CD4-positive, alpha-beta T cell treated with Interleukin-17A for 4 hours (primary cell): ENCODE measurements at places on chromosomes 1 and 21.

GRCh38 chr1:75985827-75986226 is 53.6 kb upstream of the ASB17 start:
- DNase-seq: no peak

DNA sequence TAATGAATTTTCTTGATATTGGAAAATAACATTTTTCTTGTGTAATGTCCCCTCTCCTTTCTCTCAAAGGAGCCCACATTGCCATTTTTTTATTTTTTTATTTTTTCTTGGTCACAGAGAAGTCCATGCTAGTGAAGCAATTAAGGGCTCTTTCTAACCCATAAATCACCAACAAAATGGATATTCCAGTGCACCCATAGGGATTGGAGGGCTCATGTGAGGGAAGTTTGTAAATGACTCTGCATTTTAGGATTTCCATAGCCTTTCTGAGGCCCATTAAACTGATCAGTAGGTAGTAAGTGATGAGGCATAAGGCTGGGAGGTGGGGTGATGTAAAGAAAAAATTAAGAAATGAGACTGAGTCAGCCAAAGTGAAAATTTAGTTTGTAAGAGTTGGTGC is 55.9 kb upstream of the JAK1 start:
- DNase-seq: no peak

GRCh38 chr1:147247656-147248238 is 5.3 kb downstream of the CHD1L start:
- DNase-seq: no peak

DNA sequence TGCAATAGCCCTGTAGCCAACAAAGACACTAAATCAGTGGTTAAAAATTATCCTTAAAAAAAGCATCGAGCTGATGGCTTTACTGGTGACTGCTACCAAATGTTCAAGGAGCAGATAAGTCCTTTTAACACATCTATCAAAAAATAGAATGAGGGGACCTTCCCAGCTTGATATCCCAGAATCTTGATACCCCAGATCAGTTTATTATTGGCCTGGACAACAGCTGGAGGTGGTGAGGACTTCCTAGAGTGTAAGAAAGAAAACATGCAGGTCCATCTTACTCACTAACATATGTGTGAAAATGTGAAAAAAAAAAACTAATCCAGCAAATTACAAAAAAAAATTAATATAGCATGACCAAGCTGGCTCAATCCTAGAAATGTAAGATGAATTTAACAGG is 21.3 kb downstream of the CHIT1 start:
- DNase-seq: no peak

DNA sequence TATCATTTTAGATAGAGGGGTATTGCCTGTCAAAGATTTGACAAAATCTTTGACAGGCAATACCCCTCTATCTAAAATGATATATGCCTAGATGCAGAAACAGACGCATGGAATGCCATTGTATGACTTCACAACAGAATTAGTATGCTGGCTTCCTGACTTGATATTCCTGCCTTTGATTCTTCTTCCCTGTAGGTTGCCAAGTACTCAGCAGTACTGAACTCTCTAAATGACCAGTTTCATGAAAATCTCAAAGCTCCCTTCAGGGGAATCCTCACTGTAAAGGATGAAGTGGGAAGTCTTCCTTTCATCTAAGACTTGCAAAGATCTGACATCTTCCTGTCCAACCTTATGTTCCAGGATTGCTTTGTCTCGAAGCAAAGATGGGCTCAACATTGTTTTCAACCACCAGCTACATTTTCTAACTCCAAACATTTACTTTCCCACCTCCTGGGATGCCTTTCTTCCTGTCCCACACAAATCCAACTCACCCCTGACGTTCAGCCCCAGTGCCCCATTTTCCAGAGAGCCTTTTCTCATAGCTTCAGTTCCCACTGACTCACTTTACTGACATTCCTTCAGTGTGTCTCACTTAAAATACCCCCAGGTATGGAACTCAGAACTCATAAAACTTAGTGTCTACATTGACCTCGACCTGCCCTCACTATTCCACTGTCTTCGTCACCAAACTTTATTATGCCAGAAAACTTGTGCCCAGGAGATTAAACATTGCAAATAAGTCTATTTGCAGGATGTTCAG is 67.3 kb upstream of the KCNJ6 start:
- DNase-seq: no peak

DNA sequence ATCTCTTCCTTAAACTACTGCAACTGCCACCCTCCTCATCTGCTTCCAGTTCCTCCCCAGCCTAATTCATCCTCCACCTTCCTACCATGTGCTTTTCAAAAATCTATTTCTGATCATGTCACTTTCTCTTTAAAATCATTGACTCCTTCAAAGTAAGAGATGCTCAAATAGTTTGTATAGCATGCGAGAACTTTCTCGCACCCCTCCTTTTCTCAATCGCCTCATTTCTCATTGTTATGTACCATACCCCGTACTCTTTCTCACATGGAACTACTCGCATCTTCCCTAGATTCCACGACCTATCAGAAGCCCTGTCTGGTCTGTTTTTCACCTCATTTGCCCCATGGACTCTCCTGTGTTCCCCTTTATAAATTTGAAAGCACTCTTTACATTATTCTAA is 238.2 kb downstream of the NRIP1 start:
- DNase-seq: no peak

DNA sequence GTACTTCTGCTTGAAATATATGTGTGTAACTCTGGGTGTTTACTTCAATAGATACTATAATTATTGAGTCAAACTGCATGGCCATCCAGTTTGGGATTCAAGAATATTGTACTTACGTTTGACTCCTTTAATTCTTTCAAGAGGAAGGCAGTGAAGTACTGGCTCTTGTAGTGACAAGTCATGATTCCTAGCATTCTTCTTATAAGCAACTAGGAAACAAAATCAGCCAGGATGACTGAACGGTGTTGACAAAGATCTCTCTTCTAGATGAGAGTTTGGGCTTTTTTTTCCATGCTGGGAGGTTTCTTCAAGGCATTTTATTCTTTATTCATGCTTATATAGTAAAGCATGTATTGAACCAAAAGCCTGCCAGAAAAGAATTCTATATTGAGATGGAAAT is 58.3 kb downstream of the CLEC20A start:
- no peak for DNase-seq

DNA sequence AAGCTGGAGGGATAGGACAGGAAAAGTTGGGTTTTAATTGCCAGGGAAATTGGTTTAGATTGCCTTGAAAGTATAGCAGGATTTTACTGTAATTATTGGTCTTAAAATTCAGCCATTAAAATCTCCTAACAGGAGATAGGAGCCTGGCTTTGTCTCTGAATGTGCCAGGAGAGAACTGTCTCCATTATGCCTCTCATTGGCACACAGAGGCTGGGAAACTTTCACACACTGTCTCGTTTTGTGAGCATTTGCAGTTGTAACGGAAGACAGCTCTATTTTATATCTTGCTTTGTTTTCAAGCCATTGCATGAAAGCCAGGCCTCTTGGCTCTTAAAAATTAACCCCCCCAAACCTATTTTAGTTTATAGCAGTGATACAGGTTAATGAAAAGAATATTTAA is 12.5 kb downstream of the DNAJC6 start:
- DNase-seq: no peak

- DNase-seq: no peak
Observed at GRCh38 chr1:64963466-64963865, 2.9 kb downstream of the JAK1 start.

GRCh38 chr1:200035397-200035955 is 8.0 kb downstream of the NR5A2 start:
- no peak for DNase-seq

GRCh38 chr1:163914785-163915413 is 593.1 kb downstream of the NUF2 start:
- no peak for DNase-seq

GRCh38 chr1:224510880-224511645 is 76.5 kb upstream of the WDR26 start:
- no peak for DNase-seq

GRCh38 chr1:225987491-225988316 is 11.4 kb downstream of the SDE2 start:
- no peak for DNase-seq

DNA sequence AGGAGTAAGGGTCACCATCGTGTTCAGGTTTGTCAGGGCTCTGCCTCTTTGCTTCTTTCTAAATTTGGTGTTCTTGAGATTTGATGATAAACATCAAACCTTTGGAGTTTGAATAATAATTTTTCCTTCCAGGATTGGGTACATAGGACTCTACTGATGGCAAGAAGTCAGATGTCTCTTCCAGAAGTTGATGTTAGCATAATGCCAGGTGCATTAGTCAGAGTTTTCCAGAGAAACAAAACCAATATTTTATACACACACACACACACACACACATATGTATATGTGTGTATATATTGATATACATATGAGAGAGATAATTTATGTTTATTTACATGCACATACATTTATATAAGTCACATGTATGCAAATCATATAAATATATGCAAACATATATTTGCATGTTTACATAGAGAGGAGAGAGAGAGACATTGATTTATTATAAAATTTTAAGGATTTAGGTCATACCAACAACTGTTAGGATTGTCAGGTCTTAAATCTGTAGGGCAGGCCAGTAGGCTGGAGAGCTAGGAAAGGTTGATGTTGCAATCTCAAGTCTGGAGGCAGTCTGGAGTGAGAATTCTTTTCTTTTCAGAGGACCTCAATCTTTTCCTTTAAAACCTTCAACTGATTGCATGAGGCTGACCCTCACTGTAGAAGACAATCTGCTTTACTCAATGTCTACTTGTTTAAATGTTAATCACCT is 199.2 kb downstream of the HLX start:
- no peak for DNase-seq

DNA sequence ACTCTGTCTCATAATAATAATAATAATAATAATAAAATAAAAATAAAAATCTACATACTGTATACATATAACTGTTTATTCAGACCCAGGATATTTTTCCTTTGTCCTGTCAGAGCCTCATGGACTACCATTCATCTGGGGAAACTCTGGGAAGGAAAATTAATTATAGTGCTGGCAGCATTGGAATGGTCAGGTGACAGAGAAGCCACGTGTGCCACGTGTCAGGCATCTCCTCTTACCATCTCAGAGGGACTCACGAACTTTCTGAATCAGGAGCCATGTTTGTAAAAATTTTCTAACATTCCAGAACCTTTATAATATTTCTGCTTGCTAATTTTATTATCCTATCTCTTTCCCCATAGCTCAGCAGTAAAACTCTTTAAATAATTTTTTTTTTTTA is 97.8 kb upstream of the HNRNPU start:
- DNase-seq: no peak

DNA sequence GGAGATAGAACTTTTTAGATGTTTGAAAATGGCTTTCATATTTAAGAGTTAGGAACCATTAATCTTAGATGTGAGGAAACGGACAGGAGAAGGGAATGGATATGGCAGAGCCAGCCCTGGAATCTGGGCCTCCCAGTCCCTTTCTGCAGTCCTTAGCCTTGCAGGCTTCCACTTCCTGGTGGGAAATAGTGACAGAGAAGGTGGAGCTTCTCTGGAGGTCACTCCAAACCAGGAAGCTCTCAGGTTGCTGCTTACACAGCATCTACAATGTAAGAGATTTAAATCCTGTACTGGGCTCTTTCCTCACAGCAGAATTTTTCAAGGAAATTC is 2.5 kb downstream of the S100A11 start:
- DNase-seq: no peak

GRCh38 chr1:209341673-209342420 is 241.7 kb upstream of the CAMK1G start:
- DNase-seq: no peak

GRCh38 chr1:84603941-84604830 is 29.9 kb upstream of the CTBS start:
- DNase-seq: no peak

DNA sequence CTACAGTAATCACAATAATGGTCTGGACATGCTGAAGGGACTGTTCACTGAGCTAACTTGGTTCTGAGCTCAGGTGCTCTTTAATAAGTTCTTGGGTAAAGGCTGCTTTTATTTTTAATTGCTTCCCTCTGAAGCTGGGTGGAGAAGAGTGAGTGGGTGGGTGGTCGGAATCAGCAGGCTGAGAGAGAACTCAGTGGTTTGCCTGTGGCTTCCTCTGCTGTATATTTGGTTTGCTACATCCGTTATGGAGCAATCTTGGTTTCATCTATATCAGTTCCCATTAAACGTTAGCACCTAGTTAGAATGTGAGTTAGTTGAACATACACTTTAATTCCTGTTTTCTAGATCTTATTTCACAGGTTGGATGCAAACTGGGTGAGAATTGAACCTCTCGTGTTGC is 23.3 kb downstream of the CNIH4 start:
- DNase-seq: peak; percentile 58

GRCh38 chr21:26553898-26554297 is 19.2 kb downstream of the CYYR1 start:
- DNase-seq: no peak

GRCh38 chr1:184050636-184051035 is 894 bp upstream of the TSEN15 start:
- DNase-seq: no peak

DNA sequence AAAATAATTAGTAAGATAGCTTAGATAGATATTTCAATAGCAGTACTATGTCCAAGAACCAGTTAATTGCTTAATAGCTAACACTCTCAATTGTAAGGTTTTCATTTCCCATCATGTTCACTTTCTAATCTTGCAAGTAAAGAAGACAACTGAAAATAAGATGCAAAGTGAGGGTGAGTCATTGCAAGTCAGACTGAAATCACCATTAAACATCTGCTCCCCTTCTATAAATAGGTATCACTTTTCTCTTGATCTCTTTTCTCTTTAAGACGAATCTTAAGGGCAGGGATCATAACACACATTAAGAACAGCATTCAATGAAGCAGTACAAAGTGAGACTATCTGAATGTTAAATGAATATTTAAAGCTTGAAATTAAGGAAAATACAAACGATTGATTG is 40.4 kb downstream of the UBR4 start:
- DNase-seq: no peak

- no peak for DNase-seq
Observed at GRCh38 chr1:20138346-20138745, 777 bp upstream of the PLA2G2F start.

- no peak for DNase-seq
Observed at GRCh38 chr1:93438716-93439115, 9.2 kb upstream of the FNBP1L start.

DNA sequence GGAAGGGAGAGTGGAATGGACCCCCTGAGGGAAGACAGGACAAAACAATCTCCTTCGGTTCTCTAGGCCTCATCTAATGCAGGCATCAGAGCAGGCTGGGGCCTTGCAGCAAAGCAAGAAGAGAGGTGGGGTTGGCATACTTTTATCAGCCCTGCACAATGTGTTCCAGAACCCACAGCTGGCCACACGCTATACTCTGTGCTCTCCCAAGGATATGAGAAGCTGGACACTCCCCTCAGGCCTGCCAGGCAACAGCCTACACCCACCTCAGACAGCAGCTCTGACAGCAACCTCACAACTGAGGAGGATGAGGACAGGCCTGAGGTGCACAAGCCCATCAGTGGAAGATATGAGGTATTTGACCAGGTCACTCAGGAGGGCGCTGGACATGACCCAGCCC is 27.3 kb downstream of the LY9 start:
- no peak for DNase-seq

- no peak for DNase-seq
Observed at GRCh38 chr1:1510912-1511532, 940 bp upstream of the ATAD3A start.
